ENCODE measurements at places on chromosomes 7 and 10.
A peak's percentile ranks its signal among the peaks of the same experiment; 100 is the strongest.

GRCh38 chr10:108783897-108784296, 1139.4 kb downstream of the XPNPEP1 start:
- no peak for DNase-seq

- no peak for DNase-seq
These were observed 288.2 kb downstream of the IPMK start for GRCh38 chr10:57979491-57979890.

GRCh38 chr10:97138846-97139245, 46.9 kb downstream of the SLIT1 start:
- no peak for DNase-seq

GRCh38 chr7:79555571-79555970, 102.1 kb upstream of the MAGI2 start:
- DNase-seq, result no peak

DNA sequence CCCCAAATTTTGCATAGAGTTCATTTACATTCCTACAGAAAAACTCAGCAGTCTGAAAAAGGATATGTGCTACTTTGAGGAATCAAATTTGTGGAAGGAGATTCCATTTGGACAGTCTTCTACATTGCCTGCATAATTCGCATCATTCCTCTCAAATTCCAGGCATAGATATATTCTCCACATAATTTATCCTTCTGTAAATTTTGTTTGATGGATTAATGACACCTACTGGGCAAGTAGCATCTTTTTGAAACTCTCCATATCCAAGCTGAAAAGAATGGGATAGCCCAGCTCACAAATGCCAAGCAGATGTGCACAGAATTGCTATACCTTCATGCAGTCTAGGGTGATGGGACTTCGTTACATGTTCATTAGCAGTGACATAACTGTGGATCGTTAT, 515.3 kb downstream of the AUTS2 start:
- DNase-seq, result no peak

GRCh38 chr7:98079891-98080648, 26.6 kb upstream of the LMTK2 start:
- DNase-seq, result no peak

DNA sequence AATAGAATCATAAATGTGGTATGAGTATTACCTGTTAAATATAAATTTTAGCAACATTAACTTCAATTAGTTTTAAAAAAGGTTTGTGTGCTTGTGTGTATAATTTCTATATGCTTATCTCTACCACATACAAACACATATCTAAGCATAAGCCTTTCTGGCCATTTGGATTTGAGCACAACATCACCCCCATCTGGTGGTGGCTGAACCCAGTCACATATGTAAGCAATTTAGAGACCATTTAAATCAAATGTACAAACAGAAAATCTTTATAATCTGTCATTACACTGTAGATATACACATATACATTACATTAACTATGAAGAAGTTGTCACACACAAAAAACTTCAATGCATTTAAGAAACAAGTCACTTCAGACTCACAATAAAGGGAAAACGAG, 31.7 kb downstream of the GPR22 start:
- peak; percentile 42 for DNase-seq

DNA sequence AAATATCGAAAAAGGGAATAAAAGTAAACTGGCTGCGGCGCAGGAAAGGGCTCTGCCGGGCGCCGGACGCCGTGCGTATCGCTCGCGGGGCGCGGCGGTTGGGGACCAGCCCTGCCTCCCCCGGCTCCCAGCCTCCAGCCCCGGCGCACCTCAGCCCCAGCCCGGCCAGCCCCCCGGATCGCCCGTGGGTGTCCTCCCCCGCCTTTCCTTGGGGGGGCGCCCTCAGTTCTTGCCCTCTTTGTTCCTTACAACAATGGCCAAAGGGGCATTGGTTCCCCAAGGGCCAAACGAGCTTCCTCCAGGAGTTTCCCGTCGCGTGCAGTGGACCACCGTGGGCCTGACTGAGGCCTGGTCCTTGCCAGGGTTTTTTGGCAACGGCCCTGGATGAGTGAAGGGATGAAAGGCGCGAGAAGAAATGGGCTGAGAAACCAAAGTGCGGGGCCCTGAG, 1.2 kb downstream of the MACROH2A2 start:
- no peak for DNase-seq

GRCh38 chr7:105797652-105798051, 78.7 kb downstream of the ATXN7L1 start:
- no peak for DNase-seq

- peak; percentile 2 for DNase-seq
These were observed 536 bp upstream of the POM121 start for GRCh38 chr7:72924386-72924732.

DNA sequence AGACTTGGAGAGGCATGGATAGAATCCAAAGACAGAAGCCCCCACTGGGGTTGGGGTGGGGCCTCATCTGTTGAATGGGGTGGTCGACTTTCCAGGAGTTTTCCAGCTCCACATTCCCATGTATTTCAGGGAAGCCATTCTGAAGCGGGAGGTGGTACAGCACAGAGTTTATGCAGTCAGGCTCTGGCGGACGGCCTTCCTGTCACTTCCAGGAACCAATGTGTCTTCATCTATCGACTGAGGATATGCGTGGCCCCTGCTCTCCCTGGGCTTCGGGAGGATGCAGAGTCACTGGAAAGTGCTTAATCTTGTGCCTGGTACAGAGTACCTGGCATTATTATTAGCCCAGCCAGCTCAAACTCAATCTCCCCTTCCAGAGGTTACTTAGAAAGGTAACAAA, 26.3 kb downstream of the DOCK1 start:
- DNase-seq, result no peak

DNA sequence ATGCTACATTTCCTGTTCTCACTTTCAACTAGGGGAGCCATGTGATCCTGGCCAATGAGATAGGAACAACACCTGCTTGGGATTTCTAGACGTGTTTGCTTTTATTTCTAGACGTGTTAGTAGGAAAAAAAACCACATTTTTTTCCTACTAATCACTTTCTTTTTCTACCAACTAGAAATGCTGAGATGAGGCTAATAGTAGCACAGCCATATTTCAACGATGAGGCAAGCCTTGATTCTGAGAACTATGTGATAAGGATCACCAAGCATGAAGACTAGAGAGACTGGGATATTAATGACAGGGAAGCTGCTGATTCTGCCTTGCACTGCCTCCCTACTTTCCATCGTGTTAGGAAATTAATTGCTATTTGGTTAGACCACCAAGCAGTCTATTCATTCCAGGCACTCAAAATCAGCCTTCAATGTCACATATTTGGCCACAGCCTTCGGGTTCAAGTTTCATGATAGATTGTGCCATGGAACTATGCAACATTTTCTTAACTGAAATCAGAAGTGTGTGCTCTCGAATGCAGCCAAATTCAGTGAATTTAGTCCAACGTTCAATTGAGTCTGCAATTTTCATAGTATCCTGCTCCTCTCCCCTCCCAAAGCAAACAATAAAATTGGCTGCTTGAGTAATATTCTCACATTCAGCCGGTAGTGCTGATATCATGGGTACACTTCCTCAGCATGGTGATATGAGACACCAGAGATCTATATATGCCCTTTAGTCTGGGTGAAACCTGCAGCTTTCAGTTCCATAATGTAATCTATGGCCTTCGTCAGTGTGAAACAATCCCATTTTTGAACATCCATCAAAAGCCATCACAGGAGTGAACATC, 98.1 kb downstream of the GPR37 start:
- no peak for DNase-seq

DNA sequence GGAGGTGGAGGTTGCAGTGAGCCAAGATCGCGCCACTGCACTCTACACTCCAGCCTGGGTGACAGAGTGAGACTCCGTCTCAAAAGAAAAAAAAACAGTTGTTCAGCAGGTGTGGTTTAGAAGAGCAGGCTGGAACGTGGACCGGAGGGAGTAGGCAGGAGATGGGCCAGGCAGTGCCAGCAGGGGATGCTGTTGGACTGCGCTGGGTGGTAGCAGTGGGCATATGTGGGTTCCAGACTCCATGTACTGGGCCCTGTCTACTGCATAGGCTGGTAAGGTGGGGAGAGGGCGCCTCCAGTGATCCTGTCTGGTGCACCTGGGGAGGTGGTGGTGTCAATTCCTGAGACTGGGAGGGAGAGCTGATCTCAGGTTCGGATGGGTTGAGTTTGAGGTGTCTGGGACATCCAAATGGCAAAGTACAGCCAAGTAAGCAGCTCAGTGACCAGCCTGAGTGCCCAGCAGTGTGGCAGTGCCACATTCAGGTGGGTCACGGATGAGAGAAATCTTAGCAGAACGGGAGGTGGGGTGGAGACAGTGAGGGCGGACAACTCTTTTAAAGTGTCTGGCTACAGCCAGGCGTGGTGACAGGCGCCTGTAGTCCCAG, 25.9 kb downstream of the SFXN4 start:
- no peak for DNase-seq

DNA sequence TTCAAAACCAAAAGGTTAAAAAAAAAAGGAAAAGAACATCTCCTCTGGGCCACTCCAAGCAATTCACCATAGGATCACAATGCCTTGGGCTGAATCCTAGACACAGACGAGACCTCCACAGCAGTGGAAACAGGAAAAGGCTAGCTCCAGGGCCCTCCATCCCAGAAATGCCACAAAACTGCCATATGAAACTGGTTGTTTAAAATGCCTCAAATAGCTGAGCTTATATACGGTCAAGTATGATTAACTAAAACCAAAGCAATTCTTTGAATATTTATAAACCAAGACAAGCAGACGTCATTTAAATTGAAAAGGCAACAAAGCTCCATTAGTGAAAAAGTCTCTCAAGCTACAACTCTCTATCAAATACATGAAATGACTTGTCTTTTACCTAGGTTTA, 63.1 kb downstream of the DOCK4 start:
- DNase-seq, result no peak

DNA sequence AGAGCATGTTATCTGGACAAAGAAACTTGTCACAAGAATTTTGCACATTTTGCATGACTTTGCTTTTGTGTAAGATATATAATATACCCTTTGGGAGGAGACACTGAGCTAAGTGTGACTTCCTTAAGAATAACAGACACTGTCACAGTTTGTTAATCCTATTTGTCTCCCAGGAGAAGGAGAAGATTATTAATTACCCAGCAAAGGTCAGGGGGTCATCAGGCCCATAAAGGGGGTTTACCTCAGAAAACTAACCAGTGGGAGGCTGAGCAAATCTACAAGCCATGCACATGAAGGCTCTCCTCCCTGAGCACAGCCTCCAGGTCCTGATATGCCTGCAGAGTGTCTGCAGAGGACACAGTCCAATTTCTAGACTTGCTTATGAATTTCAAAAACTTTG, 10.1 kb upstream of the MET start:
- DNase-seq, result no peak

GRCh38 chr7:120942861-120943260, 7.7 kb upstream of the ING3 start:
- no peak for DNase-seq

DNA sequence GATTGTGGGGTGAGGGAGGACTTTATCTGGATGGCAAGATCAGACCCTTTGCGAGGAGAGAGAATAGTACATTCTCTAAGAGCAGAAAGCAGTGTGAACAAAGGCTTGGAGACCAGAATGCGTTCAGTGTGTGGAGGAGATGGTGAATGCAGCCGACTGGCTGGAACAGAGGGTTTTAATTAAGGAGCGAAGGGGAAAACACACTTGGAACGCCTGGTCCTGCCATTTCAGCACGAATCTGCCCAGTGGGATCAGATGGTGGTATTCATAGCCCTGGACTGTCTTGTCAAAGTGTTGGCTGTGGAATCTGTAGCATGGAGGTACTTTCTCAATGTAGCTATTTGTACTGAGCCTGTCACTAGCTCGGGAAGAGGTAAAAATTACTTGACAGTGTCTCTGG, 260.9 kb downstream of the SLC25A13 start:
- no peak for DNase-seq

GRCh38 chr10:26556748-26557640, 118.9 kb downstream of the APBB1IP start:
- peak; percentile 57 for DNase-seq

GRCh38 chr7:68729371-68729770, 868.9 kb upstream of the AUTS2 start:
- no peak for DNase-seq

GRCh38 chr10:9301148-9301547, 1246.7 kb downstream of the GATA3 start:
- peak; percentile 20 for DNase-seq

DNA sequence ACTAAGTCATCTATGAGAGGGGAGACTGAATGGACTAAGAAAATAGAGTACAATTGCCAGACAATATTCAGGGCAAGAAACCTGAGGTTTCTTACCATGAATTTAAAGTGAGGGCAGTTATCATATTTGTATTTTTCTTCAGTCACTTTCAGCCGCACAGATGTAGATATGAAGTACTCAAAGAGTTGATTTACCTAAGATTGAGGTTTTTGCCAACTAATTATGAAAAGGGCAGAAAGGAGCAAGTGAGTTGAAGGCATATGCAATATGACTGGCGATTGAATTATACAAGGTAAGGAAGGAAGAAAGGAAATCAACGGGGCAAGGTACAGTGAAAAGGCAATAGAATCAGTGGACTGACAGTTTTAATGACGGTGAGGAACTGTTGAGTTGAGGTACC, 17.8 kb downstream of the CNOT4 start:
- DNase-seq, result no peak

- DNase-seq, result no peak
These were observed 17.7 kb downstream of the LRRD1 start for GRCh38 chr7:92161271-92161670.

GRCh38 chr7:126780993-126781392, 471.7 kb downstream of the GRM8 start:
- DNase-seq, result no peak

DNA sequence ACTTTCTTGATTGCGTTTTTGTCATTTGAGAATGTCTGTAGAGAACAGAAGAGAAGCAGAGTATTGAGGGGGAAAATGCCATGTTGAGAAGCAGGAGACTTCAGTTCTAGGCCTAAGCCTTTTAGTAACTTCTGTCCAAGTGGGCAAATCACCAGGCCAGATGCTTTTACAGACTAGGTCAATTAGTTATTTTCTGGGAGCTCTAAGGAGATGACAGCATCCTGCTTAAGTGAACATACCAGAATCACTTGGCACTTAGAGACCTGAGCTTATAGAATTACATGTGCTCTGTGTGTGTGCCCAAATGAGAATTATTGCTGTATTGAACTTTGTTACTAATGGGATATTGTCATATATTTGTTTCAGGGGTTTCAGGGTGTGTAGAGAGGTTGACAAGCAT, 24.0 kb downstream of the AGK start:
- no peak for DNase-seq
